NCI-H1105 treated with DMSO at 0.1 percent for 48 hours (cell line): ENCODE measurements at places on chromosomes 2 and 18.

DNA sequence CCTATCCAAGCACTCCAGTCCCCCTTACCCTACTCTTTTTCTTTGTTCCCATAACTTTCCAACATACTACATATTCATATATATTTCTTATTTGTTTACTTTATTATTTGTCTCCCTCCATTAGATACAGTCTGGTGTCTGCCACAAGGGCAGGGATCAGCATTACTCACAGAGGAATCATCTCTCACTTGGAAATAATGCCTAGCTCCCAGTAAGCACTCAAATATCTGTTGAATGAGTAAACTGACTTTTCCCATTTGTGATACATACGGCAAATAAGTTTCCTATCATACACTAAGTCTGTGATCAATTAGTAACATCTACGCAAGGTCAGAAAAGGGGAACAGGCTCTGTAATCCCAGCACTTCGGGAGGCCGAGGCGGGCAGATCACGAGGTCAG is 18.7 kb downstream of the C1D start:
- no peak for DNase-seq

- DNase-seq: no peak
Observed at GRCh38 chr2:8694737-8695136, 12.9 kb downstream of the ID2 start.

- peak; percentile 20 for DNase-seq
Observed at GRCh38 chr2:199462956-199463692, 5.4 kb upstream of the SATB2 start.

- peak; percentile 80 for DNase-seq
Observed at GRCh38 chr18:57915865-57916582, 112.9 kb upstream of the ATP8B1 start.

DNA sequence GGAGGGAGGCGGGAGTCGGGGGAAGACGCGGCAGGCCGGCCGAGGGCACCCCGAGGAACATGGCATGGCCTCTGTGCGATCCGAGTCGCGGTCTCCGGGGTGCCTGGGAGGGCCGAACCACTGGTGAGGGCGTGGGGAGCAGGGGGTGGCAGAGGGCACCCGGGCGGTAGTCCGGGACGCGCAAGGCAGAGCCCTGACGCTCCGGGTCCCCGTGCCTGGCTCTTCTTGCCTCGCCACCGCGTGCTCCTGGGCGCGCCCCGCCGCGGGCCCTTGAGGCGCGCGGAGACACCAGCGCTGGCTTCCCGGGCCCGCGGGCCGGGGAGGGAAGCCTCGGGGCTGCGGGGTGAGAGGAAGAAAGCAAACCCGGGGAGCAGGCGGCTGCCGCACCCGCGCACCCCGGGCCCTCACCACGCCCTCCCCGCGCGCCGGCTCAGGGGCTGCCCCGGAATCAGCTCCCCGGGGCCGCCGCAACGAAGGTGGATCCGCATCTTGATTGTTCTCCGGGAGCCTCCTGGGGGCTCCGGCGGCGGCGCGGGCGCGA is 4.3 kb downstream of the SOX11 start:
- peak; percentile 47 for DNase-seq

DNA sequence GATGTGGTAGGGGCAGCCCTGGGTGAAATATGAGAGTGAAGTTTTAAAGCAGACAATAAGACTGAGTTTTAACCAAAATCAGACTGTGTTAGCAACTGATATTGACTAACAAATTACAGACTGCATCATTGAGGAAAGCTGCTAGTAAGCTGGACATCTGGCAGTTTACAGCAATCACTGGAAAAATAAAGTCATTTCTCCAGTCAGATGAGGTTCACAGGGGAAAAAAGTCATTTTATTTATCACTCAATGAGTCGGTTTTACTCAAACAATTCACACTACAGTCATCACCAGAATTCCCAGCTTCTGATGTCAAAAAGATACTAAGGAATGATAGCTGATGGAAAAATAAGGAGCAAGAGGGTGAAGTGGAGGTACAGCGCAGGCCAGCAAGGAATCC is 10.5 kb upstream of the TMEM177 start:
- DNase-seq: no peak

- no peak for DNase-seq
Observed at GRCh38 chr18:26059357-26059756, 31.1 kb downstream of the SS18 start.

DNA sequence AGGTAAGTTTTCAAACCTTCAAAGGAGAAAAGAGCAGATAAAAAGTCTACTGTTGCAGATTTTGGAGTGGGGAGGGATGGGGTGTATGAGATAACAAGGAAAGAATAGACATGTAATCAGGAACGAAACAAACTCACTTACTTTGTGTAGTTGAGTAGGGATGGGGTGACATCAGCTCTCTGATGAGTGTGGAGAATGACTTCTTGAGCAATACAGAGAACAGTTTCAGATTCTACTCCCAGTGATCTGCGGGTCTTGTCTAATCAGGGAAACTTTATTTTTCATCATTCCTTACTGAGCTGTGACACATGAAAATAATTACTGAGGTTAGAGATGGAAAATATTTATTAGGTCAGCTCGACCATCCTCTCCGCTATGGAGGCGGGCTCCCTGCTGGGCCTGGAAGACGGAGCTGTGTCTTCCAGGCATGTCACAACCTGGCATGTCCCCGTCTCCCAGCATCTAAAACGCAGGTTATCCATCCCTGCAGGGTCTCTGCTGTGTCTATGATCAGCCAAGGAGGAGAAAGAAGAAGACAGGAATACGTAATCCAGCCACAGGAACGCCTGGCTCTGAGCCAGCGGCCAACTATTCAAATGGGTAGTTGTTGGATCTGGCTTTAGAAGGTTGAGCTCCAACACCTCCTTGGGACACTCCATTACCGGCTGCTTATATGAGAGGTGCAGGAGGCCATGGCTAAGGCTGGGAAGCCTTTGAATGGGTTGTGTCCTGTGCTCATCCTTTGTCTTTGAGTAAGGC is 99.0 kb upstream of the SATB2 start:
- no peak for DNase-seq
